ENCODE measurements at places on chromosomes 7 and 10.

DNA sequence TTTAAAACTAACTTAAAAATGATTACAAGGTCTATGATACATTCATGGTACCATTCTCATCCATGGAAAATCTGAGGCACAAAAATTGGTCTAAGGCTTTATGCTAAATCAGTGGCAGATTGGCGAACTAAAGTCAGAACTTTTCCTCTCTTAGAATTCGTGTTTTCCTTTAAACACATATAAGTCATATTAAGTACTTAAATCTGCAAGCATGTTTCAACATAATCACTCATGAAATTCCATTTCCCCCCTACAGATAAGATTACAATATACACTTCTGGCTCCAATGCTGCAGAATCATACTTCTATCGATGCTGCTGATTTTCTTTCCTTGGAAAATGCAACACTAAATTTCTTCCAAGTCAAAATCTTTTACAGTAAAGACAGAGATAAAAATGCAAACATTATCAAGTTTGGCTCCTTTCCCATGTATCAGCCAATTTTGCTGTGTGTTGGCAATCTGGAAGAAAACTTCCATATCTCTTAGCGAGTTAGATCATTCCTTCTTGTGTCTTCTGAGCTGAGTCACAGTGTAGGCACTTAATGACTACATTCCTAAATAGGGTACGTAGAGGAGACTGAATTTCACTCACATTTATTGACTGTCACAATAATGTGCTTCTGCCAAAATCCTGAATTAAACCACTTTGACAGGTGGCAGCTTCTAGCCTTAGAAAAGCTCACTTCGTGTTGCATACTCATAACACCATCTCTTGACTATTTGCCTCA is 76.4 kb upstream of the LRRC17 start:
- no peak for DNase-seq

- no peak for DNase-seq
These were observed 19.3 kb downstream of the RAB11FIP2 start for GRCh38 chr10:118027397-118027796.

DNA sequence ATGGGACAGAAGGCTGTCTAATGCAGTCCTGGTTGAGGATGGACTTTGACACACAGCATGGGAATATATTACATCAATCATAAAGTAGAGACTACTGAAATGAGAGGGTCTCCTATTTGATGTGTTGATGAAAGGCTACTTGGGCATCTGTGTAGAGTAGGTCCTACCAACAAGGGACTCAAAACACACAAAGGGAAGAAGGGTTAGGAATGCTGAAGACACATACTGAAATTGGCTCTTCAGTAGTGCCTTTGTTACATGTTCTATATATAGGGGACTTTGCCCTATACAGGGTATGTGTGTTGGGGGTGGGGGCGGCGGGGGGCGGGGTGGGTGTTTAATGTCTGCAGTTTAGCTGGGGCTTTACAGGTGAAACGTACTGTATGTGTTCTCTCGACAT is 7.7 kb downstream of the CUL1 start:
- DNase-seq: no peak

GRCh38 chr10:84290235-84290634 is 38.2 kb upstream of the CCSER2 start:
- DNase-seq: no peak

DNA sequence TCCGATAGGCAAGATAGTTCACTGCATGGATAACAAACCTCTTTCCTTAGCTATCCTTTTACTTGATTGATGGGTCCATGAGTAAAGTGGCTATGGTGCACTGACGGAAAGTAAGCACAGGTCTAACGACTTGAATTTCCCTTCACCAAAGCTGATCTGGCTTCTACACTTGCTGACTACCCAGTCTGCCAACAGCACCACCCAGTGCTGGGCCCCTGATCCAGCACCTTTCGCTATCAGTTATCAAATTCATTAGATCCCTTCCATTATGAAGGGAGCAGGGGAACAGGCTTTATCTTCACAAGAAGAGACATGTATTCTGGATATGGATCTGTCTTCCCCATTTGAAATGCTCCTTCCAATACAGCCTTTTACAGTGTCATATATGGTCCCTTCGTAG is 855.9 kb downstream of the GRID1 start:
- DNase-seq: no peak

DNA sequence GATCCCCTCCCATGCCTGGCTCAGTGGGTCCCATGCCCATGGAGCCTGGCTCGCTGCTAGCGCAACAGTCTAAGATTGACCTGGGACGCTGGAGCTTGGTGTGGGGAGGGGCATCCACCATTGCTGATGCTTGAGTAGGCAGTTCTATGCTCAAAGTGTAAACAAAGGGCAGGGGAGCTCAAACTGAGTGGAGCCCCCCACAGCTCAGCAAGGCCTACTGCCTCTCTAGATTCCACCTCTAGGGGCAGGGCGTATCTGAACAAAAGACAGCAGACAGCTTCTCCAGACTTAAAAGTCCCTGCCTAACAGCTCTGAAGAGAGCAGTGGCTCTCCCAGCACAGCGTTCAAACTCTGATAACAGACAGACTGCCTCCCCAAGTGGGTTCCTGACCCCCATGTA is 31.2 kb upstream of the FFAR4 start:
- DNase-seq: no peak

- no peak for DNase-seq
These were observed 34.4 kb downstream of the UNC5B start for GRCh38 chr10:71246591-71247413.

GRCh38 chr10:9427209-9427608 is 1372.7 kb downstream of the GATA3 start:
- DNase-seq: no peak

All from activated T-helper 1 cell treated with anti-CD3 and anti-CD28 coated beads, Interleukin-2, amount 50 U/mL, for 16 hours (primary cell).